ENCODE measurements at places on chromosomes 11 and 22.

DNA sequence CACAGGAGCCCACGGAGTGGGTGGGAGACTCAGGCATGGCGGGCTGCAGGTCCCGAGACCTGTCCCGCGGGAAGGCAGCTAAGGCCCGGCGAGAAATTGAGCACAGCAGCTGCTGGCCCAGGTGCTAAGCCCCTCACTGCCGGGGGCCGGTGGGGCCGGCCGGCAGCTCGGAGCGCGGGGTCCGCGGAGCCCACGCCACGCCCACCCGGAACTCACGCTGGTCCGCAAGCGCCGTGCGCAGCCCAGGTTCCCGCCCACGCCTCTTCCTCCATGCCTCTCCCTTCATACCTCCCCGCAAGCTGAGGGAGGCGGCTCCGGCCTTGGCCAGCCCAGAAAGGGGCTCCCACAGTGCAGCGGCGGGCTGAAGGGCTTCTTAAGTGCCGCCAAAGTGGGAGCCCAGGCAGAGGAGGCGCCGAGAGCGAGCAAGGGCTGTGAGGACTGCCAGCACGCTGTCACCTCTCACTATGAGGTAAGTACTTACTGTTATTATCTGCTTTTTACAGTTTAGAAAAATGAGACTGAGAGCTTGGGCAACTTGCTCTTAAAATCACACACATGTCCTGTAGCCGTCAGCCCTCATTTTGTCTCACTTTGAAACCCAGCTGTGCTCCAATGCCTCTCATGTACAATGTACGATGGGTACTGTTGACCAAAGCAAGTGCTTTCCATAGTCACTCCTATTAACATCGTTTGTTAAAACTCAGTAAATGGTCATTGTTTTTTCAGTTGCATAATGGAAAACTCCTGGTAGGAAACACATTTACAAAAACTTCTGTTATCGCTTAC lies 12.2 kb upstream of the OR10D3 start:
- DNase-seq = no peak

DNA sequence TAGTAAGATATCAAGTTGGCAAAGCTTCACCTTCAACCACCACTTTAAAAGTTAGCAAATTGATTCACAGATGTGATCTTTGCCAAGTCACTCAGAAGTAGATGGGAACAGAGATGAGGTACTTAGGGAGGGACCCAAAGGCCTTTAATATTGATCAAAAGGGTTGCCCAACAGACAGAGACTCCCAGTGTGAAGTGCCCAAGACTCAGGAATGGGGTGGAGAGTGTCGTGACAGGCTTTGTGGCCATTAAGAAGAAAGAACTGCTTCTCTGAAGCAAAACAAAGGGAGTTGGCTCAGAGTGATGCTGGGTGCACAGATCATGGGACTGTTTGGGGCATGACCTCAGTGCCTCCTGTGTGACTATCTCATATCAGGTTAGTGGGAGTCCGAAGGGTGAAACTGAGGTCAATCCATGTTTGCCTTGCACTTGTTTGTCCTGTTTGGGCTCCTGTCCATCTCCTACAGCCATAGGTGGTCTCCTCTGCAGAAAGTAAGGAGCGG lies 132.3 kb downstream of the APIP start:
- DNase-seq = no peak

DNA sequence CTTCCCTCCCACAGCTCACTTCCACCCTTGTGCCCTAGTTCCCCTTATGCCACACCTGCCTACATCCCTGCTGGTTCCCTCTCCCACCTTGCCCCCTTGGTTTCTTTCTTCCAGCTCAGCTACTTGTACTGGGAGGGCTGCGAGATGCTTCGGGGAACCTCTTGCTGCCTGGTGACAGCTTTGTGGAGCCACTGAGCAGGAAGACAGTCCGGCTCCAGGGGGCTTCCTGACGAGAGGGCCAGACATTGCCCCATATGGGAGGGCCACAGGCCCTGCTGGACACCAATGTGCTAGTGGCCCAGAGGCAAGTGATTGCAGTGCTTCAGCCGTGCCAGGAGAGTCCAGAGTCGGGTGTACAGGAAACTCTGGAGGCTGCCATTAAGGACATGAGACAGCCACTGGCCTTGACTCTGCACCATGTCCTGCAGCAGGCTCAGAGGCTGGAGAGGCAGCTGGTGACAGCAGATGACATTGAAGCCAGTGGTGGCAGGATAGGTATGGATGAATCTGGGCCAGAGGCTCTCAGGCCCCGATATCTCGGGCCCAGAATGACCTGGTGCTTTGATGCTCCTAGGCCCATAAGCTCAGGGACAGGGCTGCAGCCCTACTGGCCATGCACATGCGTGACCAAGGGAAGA lies 54.3 kb downstream of the BTG4 start:
- no peak for DNase-seq

GRCh38 chr22:42236268-42236667 lies 34.2 kb downstream of the TCF20 start:
- no peak for DNase-seq

DNA sequence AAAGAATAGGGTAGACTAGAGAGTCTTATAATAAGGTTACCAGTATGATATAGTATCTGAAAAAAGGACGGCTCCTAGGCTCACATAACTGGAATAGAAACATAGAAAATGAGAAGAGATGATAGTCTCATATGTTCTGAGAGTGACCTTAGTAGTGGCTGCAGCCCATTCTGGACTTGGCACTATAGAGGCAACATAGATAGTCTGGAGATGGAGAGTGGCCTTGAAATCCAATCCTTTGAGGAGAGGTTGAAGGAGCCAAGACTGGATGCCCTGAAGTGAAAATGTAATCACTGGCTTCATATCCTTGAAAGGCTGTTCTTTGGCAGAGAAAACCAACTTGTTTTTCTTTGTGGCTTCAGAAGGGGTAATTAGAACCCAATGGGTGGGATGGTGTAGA lies 81.1 kb downstream of the STIM1 start:
- no peak for DNase-seq

GRCh38 chr11:123020968-123021367 lies 39.3 kb upstream of the BSX start:
- no peak for DNase-seq

DNA sequence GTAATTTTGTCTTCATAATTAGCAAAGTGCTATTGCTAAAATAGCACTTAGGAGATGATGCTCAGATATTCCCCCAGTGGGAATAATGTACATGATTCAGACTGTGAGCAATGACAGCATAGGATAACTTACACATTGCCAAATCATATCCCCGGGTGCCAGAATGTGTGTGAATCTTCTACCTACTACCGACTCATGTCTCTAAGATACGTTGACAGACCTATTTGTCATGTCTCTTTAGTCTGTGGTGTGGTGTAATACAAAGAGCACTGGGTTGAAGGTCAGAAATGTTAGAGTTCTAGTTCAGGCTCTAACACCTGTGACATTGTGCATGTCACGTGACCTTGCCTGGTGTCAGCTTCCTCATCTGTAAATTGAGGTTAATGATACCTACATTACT lies 31.0 kb upstream of the PICALM start:
- no peak for DNase-seq

GRCh38 chr11:78082146-78082545 lies 2.5 kb upstream of the NDUFC2 start:
- no peak for DNase-seq

- DNase-seq = no peak
These were observed 31.3 kb upstream of the GNB1L start for GRCh38 chr22:19885841-19886592.

DNA sequence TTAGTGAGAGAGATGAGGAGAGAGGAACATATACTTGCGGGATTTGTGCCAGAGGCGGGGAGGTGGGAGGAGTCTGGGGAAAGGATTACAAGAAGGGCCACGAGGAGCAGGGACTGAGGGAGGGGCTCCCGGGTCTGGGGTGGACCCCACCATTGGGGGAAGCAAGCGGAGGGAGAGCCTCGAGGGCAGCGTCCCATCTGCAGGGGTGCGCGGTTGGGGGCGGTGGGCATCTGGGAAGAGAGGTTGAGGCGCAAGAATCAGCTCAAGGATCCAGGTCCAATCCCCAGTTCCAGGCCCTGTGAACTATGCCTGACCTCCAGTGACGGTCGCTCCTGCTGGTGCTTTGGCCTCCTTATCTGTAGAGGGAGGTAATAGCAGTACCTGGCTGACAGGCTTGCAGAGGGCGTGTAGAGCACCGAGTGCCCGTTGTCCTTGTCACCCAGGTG lies 38.0 kb downstream of the ADAMTS15 start:
- no peak for DNase-seq

GRCh38 chr11:75583718-75584658 lies 21.9 kb downstream of the SERPINH1 start:
- no peak for DNase-seq

DNA sequence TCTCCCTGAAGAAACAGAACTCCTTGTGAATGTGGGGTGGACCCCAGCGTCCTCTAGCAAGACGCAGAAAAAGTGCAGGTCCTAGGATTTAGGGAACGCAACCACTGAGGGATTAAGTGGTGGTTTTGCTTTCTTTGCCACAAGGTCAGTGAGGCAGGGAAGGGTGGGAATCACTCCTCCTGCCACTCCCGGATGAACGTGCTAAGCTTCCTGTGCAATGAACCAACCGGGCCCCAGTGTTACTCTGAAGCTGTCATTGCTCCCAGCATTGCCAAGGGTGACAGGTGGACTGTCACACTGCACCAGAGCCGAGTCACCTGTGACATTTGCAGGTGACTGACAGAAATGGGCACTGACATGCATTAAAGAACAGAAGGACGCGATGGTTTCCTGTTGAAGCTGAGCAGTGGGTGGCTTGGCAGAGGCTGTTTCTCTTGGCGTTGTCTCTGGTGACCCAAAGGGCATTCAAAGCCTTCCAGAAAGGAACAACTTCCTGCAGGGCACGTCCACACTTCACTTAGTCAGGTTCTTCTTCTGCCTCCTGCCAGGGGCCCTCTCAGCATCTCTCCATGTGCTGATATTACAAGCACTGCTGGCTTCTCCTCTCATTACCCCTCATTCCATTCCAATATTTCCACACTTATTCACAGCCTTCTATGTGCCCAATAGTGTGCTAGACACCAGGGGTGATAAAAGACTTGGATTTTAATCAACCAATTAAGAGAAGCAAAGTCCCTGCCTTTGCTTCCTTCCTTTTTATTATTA lies 9.7 kb downstream of the KIRREL3 start:
- DNase-seq = no peak

DNA sequence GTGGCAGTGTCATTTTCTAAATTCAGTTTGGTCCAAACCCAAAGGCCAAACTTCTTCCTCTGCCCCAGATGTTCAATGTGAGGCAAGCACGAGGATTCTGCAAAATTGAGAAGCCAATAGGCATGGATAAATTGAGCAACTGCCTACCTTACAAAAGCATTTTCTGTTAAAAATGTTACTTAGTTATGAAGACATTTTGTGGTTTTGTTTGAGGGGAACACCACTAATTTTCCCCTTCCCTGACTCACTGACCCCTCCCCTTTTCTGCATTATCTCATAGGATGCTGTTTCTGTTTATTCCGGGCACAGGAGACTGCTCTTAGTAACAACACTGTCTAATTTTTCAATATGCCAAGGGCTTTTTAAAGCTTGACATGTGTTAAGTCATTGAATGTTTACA lies 462.8 kb downstream of the INSC start:
- no peak for DNase-seq

DNA sequence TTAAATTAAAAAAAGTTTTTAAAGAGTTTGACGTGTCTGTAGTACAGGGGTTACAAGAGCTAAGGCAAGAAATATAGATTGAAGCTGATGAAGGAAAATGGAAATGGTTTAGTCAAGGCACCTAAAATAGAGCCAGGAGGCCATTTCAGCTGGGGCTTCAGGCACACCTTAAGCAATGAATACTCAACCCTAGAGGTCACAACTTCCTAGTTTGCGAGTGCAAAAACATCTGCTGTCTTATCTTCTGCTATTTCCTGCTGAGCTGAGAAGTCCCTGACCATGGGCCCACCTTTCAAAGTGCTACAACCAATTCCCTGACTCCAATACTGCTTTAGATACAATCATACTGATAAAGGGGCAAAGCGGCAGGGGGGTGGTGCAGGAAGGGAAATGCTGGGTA lies 87.4 kb downstream of the DLG2 start:
- no peak for DNase-seq

DNA sequence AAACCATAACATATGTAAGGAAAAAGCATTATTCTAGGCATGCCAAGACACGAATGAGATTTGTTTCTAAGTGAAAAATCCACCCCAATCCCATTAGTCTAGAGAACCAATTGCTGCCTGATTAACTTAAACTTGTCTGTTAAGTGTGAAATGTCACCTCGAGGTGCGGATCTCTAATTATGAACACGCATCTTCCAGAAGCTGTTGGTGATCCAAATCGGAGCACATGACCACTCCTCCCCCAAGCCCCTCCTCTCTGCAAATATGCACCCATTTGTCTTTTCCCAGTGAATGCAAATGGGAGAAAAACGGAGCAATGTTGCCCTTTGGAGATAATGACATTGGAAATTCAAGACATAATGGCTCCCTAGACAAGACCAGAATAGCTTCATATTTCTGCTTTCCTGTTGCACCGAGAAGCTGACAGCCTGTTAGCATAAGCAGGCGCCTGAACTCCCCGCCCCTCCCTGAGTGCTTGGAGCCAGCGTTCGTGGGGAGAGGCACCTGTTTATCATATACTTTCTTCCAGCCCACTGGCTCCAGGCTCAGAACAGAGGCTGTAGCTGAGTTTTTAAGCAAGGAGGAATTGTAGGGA lies 6.0 kb upstream of the FXYD6 start:
- no peak for DNase-seq

DNA sequence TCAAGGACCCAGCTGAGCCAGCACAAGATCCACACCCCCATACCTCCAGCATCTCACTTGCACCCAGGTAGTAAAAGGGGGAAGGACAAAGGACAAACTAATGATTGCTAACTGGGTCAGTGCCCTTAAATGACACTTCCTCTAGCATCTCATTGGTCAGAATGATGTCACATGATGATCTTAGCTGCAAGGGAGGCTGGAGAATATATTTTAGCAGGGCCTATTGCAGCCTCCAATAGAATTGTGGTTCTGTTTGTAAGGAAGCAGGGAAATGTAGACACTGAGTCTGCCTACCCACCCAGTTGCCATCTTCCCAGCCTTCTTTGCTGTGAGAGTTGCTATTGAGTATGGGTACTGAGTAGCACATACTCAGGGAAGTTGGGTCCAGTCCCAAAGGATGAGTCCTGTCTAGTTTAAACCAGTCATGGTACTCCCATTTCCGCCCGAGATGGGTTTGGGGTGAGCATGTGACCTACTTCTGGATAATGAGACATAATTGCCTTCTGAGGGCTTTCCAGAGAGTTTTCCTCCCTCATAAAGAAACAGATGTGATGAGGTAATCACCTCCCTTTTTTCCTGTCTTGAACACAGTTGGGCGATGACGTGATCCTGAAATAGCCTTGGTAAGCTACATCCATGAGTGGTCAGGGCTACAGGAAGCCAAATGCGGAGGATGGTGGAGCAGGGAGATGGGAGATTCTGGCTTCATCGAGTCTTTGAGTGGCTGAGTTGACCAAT lies 5.5 kb upstream of the DNAL4 start:
- DNase-seq = no peak

DNA sequence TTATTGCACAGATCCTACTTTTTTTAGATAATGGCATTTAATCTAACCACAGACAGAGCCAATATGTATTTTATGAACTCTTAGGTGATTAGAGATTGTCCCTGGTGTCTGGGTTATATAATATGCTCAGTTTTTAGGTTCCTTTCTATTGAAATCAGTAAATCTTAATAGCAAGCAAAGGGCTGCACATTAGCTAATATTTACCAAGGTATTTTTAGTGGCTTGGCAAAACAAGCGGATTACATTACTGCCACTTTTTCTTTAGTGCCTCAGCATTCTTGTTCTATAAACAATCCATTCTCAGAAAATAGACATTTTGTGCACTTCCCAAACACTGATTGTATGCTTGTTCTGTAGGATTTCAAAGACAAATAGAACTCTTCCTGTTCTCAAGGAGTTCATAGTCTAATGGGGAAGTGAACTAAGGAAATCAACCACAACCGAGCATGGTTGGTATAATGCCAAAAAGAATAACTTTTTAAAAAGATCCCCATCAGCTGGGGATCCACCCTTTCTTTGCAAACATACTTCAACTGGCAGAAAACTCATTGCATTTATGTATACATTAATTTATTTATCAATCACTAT lies 23.8 kb downstream of the KCNJ1 start:
- DNase-seq = no peak

Data from effector CD4-positive, alpha-beta T cell (primary cell).